CD4-positive, alpha-beta T cell treated with Interleukin-10 for 1 hour (primary cell): ENCODE measurements at places on chromosomes 1 and 21.

GRCh38 chr1:8943498-8944405 lies 1.9 kb upstream of the CA6 start:
- DNase-seq, result no peak

GRCh38 chr1:100657876-100658715 lies 61.4 kb upstream of the VCAM1 start:
- no peak for DNase-seq

GRCh38 chr1:109199710-109200109 lies 14.0 kb upstream of the SARS1 start:
- no peak for DNase-seq

- DNase-seq, result no peak
Measured at GRCh38 chr1:1432274-1432950, 3.1 kb upstream of the VWA1 start.

DNA sequence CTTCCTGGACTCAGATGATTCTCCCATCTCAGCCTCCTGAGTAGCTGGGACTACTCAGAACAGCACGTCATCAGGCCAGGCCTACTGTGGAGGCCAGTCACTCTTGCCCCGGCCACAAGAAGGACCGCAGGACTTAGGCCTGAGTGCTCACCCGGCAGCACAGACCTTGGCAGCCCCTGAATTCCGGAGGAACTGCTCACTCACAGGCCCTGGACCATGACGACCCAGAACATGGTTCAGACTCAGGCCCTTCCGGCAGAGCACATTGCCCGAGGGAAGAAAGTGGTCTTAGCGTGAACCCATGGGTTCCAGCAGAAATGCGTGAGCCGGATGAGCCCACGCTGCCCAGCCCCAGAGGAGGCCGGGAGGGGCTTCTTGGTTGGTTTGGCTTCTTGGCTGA lies 177.3 kb upstream of the TMEM51 start:
- DNase-seq, result no peak

DNA sequence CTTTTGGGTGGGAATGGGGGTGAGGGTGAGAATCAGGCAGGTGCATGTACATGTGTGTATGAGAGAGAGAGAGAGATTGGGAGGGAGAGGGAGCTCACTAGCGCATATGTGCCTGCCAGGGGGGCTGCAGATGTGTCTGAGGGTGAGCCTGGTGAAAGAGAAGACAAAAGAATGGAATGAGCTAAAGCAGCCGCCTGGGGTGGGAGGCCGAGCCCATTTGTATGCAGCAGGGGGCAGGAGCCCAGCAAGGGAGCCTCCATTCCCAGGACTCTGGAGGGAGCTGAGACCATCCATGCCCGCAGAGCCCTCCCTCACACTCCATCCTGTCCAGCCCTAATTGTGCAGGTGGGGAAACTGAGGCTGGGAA lies 95.0 kb downstream of the EPHB2 start:
- no peak for DNase-seq

GRCh38 chr1:156665539-156665938 lies 11.7 kb downstream of the NES start:
- no peak for DNase-seq

DNA sequence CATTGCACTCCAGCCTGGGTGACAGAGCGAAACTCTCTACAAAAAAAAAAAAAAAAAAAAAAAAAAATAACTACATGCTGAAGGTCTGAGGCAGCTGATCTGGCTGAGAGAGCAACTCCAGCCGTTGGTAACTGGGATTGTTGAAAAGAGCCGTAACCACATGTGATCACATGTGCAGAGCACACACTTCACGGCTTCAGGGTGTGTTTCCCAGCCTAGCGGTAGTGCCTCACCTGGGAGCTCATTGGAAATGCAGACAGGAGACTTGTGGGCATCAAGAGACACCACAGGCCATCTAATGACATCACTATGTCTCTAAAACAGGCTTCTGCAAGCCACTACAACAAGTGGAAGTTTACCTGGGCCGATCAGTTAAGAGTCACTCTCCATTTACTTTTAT lies 11.8 kb upstream of the OTUD7B start:
- no peak for DNase-seq

DNA sequence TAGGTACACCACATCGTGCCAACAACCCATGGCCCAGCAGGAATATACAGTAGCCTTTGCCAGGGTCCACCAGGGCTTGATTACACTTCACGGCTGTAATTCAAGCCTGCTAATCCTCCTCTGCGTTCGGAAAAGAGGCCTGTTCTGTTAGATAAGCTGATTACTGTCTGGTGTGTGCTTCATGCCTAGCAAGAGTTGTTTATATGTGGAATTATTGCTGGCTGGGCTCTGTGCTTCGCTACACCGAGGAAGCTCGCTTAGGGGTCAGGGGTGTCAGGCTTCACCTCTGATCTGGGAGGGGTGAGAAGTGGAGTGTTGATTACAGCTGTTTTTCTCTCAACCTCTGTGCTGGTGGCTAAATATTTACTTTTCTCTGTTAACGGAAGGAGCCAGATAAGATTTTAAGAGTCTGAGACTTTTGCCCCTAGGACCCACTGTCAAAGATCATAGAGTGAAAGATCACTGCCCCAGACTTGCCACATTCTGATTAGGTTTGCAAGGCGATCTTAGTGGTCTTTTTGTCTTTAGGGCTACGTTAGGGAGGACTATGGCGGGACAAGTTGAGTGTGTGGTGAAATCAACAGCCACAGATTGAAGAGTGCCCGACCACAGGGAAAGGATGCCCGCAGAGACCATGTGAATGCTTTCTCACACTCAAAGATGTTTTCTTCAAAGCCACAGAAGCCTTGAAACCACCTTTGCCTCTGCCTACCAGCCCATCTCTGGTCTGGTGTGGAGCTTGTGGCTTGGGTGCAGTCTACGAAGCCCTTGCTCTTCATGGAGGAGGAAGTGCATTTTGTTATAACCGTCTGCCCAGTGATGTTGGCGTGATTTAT lies 216.1 kb downstream of the PBX1 start:
- no peak for DNase-seq

DNA sequence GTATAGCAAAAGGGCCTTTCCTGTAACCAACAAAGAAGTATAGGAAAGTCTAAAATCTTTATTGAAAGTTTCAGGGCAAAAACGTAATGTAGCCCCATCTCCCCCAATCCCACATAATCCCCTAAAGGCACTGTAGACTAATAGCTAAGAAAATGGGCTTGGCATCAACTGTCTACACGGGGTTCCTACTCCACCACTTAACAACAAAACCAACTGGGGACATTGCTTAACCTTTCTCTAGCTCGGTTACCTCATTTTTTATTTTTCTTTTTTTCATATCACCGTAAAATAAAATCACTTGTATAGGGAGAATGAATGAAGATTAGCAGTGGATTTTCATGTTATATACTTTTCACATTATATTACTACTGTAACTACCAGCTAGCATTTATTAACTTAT lies 12.3 kb downstream of the MACF1 start:
- no peak for DNase-seq

GRCh38 chr1:248114890-248115289 lies 19.9 kb downstream of the OR2L13 start:
- no peak for DNase-seq

DNA sequence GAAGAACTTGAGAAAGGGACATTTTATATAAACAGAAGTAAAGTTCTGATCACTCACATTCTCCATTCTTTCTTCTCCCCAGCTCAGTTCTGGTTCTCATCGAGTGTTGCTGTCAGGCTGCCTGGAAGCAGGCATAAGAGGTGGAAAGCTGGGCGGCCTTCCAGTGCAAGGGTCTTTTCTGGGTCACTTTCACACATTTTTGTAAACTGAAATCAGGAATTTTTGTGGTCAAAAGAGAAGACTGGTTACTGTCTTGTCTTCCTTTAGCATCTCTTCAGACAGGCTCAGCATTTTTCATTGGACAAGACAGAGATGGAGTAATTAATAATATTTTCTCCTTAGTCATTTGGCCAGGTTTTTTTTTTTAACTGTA lies 93.7 kb downstream of the CTH start:
- no peak for DNase-seq

DNA sequence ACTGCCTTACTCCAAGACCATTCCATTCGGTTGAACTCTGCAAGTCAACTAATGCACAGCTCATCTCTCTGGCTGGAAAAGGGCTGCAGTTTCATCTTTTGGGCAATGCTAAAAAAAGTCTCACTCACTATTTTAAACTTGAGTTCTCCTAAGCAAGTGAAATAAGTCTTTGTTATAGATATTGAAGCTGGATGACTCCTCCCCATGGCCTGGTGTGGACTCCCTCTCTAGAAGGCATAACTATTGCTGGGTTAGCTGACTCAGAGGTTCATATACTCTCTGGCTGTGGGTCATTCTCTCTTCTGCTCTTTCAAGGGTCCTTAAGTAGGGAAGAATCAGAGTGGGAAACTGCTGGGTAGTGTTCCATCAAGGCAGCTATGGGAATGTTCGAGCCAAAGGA lies 88.0 kb downstream of the XCL2 start:
- no peak for DNase-seq

DNA sequence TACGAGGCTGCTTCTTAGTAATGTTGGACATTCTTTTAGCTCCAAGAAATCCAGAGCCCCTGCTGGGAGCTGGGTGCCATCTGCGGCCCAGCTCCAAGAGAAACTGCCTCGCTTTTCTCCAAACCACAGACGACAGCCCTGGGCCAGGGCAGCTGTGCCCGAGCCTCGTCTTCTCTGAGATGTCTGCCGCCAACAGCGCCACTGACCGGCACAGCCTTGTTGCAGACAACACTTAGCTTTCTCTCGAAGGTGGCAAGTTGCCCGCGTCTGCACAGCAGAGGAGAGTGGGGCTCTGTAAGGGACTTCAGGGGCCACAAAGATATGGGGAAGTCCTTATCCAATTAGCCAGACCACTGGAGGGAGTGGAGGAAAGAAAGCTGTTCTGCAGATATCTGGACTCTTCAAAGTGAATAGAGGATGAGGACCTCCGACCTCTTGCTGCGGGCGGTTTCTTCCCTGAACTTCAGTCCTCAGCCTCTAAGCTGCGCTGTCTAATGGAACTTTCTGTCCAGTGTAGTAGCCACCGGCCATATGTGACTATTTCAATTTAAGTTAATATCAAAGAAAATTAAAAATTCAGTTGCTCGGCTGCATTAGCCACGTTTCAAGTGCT lies 63.9 kb upstream of the DISP3 start:
- no peak for DNase-seq

- DNase-seq, result no peak
Measured at GRCh38 chr1:61753998-61754508, 11.8 kb downstream of the PATJ start.

DNA sequence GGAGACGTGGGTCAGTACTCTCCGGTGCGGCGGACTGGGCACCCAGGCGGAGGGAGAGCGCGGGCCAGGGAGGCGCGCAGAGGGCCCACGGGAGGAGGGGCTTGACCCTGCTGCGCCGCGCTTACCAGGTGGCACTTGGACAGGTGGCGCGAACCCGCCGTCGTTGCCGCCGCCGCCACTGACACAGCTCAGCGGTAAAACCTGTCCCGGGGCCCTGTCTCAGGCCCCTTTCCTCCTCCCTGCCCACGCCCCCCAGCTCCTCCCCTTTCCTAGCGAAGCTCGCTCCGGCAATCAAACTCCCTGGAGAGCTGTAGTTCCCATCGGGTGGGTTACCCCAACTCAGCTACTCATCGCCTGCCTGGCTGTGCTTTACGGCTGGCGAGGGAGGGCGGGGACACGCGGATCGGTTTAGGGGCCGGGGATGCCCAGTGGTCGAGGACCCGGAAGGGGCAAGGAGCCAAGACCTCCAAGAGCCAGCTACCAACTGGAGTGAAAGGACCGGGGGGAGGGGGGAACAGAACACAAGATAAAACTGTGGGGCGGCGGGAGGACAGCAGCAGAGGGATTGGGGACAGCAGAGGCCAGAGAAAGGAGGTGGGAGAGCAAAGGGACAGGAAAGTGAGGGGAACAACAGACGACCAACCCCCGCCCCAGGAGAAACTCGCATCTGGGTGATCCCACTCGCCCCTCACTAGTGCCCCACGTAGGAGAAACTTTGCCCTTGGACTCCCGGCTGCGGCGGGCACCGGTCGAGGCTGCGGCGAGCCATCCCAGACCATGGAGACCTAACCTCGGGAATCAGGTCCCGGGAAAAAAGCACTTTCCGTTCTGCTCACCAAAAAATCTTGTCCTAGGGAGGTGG lies 2.9 kb downstream of the GFI1 start:
- DNase-seq, result peak; percentile 43

DNA sequence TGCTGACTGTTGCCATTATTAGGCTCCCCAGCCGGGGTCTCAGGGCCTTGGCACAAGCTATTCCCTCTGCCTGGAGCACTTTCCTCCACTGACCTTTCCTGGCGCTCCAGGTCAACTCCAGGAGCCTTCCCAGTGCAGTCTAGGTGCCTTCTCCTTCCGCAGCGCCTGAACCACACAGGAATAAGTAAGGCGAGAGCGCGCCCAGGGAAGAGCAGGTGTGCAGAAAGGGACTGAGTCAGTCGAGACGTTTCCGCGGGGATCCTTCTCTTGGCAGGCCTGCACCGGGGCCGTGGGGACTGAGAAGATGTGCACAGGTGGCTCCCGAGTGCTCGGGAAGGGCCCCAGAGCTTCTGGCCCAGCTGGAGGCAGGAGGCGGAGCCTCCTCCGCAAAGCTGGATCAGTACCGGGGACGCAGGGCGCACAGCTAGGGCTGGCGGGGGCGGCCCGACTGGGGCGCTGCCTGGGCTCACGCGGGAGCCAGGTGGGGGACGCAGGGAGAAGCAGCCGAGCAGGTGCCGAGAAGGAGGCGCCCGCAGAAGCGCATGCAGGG lies 765 bp upstream of the BMP8A start:
- no peak for DNase-seq

GRCh38 chr1:56397811-56398231 lies 181.5 kb downstream of the PLPP3 start:
- DNase-seq, result no peak

GRCh38 chr1:36349839-36350238 lies 26.4 kb upstream of the EVA1B start:
- no peak for DNase-seq

- DNase-seq, result no peak
Measured at GRCh38 chr1:247857069-247857984, at the start of gene TRIM58. Gene TRIM58, plus strand, starts transcription at chr1:247857187. Its CDS starts 60 bp downstream, at chr1:247857247.

DNA sequence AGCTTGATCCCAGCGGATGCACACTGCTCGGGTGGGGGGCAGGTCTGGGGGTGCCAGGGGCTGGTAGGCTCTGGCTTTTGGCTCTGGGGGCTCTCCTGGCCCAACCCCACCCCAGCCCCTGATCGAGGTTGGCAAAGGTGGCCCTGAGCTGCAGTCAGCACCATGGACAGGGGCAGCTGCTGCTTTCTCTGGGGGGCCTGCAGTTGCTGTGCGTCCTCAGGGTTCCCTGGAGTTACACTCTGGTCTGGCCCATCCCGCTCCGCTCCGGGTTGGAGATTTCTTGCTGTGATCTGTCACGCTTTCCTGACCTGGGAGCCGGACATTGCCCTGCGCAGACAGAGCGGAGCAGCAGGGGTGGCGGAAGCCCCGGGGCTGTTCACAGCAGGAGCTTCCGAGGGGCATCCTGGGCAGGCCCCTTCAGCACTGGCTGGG lies 8.0 kb upstream of the PLCH2 start:
- peak; percentile 29 for DNase-seq

GRCh38 chr1:46547481-46548383 lies 3.7 kb downstream of the KNCN start:
- peak; percentile 53 for DNase-seq

DNA sequence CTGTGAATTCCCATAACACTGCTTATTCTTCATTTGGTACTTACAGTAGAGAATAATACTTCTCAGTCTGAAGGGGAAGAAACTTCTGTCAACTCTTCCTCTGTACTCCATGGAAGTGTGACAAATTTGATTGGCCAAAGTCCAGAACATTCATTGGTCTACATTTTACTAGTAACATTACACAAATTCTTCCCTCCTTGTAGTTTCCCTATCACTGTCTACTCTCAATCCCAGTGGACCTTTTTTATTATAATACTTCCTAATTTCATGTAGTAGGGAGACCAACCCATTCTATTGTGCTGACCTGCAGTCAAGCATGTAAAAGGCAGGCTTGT lies 74.7 kb downstream of the ALG6 start:
- no peak for DNase-seq

- DNase-seq, result no peak
Measured at GRCh38 chr1:45516036-45516435, 5.6 kb downstream of the PRDX1 start.
